ENCODE measurements at places on chromosomes 7 and 10.

GRCh38 chr7:16891874-16892643 is 10.3 kb upstream of the AGR3 start:
- no peak for DNase-seq

DNA sequence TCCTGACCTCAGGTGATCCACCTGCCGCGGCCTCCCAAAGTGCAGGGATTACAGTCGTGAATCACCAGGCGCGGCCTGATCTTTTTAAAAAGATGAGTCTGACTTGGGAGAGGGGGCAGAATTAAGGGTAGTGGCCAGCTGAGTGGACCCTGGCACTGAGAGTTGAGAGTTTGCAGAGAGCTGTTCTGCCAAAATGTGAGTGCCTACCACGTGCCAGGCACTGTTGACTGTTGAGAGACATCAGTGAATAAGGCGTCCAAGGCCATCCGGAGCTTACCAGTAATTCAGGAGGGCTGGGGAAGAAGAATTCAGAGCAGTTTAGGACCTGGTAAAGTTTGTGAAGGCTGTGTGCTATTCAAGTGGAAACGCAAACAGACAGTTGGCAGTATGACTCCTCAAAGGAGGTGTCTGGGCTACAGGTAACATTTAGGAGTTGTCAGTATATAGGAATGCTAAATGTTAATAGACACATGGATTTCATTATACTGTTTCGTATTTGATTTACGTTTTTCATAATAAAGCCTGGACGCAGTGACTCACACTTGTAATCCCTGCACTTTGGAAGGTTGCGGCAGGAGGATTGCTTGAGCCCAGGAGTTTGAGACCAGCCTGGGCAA is 1.5 kb downstream of the NIPSNAP2 start:
- DNase-seq = no peak

DNA sequence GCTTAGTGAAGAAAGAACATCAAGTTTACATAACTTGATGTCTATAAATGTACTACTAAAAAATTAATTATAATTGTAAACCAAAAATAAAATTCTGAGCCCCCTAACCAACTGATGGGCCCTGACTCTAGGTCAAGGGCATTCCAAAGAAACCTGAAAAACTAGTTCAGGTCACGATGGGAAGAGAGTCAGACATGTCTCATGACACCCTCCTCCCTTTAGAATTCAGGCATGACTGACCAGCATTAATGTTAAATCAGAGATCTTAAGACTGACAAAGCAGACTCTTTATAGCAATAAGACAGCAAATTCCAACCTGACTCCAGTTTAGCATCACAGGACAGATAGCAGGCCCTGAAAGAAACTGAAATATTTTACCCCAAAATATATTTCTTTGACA is 21.6 kb upstream of the OTUD1 start:
- no peak for DNase-seq

DNA sequence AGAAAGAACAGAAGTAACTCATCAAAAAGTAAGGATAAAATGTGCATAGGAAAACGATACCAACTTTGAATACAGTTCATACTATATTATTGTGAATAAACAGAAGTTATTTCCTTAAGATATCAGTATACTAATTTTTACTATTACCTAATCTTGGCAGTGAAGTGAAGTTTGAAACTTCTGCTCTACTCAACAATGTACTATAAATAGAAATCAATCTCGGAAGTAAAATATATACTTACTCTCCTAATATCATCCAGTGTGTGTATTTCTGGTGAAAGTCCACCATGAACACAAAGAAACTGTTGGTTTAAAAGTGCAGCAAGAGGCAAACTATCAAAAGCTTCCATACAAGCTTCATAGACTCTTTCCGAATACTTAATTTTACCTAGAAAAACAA is 24.6 kb downstream of the PPP3CB start:
- no peak for DNase-seq

GRCh38 chr10:93821051-93821772 is 63.5 kb downstream of the LGI1 start:
- DNase-seq = no peak

DNA sequence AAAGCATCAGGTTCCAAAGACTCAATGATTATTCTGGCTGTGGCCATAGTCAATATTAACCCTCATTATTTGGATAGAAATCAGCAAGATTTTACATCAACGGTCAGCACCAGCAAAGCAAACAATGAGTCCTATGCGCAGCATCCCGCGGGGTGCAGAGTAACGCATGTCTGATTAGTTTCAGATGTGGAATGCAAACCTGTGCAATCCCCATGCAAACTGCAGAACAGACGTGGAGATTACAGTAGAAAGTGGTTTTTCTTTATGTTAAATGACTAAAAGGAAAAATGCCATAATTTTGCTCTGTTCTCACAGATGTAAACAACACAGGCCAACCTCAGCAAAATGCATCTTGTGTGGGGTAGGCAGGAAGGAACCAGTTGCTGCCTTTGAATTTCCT is 258.1 kb upstream of the GRB10 start:
- DNase-seq = no peak

DNA sequence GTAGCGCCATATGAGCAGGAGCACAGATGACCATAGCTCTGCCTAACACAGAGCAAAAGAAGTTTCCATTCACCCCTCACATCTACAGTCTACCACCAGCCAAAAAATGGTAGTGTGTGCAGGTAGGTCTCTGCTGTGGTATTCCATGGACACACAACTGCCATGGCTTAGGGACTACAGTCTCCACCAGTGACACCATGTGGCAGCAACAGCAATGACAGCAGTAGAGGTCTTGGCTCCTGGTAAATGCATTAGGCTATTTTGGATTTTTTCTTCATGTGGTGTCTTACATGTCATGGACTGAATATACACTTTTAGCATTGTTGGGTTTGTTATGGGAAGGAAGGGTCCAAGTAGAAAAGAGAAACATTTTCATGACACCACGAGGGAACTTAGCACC is 70.1 kb upstream of the CABCOCO1 start:
- no peak for DNase-seq

- DNase-seq = no peak
Measured at GRCh38 chr7:26497801-26498596, 206.3 kb downstream of the SNX10 start.

DNA sequence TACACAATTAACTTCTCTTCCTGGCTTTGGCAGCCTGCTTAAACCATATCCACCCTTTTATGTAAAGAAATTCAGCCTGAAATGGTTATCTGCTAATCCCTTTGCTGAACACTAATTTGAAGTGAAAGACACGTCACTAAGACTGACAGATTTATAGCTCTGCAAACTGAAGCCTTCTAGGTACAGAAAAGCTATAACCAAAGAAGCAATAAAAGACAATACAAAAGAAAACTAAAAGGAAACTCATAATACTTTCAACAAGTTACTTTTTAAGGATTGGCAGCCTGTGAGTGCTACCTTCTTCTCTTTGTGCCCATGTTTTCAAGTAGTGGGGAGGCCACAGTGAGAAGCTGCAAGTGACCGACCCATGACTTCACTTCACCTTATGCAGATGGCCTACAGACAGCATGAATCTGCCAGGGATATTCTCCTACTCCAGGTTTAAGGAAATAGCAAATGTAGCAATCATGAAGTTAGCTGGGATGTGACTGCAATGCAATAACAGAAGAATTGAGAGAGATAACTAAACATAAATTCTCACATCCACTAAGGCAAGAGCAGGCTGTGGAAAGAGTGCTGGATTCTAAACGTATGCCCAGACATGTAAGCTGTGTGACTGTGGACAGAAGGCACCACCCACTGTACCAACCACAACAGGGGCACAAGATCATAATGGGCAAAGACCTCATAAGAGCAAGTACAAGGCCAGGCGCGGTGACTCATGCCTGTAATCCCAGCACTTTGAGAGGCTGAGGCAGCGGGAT is 10.7 kb upstream of the SPOCK2 start:
- no peak for DNase-seq

DNA sequence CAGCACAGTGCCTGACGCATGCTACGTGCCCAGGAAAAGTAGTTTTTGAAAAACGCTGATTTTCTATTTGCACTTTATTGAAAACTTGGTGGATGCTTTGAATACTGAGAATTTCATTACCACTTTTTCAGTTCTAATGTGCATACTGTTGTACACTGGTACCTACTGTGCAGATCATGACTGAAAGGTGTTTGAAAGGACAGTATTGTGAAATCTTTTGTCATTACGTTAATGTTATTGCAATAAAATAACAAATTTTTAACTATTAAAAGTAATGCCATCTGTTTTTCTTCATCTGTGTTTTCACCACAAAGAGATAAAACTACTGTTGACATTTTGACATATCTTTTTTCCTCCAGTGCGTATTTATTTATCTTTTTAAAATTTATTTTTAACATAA is 42.1 kb downstream of the CNNM2 start:
- DNase-seq = no peak

GRCh38 chr7:152076324-152076821 is 50.9 kb downstream of the GALNT11 start:
- DNase-seq = no peak

DNA sequence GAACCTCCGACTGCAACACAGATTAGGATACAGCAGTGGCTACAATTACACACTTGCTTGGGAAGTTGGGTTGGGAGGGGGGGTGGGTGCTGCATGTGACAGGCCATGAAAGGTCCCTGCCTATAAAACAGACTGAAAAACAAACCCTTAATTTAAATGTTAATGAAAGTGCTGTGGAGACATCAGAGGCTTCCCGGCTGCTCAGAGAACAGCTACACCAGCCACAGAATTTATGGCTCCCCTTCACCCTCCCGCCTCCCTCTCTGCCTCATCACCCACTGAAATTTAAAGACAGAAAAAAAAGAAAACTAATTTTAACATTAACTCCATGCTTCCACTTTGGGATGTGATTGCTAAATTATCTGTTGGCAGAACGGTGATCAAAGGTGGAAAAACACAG is 34.7 kb downstream of the FBXW4 start:
- DNase-seq = no peak

- no peak for DNase-seq
Measured at GRCh38 chr7:102012941-102013461, 195.6 kb downstream of the CUX1 start.

GRCh38 chr7:152402384-152403250 is 33.2 kb downstream of the KMT2C start:
- DNase-seq = no peak

- no peak for DNase-seq
Measured at GRCh38 chr10:86848747-86849146, 92.3 kb downstream of the BMPR1A start.

DNA sequence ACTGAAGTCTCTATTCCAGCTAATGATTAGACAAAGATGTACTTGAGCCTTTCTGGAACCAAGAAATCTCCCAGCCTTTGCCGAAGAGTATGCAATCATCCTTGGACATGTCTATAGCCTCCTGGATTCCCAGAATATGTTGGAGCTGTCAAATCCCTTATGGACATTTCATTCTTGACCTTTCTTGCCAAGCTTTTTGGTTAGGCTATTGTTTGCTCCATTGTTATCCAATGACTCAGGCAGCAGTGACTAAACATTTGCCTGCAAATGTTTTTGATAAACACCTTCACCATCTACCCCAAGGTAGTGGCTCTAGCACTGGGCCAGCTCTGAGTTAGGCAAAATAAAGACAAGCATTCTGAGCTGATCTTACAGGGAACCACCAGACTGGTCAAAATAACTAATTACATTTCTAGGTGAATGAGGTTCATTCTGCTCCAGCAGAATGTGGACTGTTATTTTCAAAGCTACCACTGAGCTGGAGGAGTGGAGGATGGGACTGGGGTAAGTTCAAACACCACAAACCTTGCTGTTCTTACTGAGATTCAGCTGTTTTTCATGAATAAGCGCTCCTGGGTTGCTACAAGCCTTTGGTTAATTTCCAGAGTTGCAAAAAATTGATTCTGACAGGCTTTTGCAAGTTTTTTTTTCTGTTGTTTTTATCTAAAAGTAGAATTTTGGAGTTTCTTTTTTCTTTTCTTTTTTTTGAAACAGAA is 81.0 kb downstream of the TMEM270 start:
- no peak for DNase-seq

DNA sequence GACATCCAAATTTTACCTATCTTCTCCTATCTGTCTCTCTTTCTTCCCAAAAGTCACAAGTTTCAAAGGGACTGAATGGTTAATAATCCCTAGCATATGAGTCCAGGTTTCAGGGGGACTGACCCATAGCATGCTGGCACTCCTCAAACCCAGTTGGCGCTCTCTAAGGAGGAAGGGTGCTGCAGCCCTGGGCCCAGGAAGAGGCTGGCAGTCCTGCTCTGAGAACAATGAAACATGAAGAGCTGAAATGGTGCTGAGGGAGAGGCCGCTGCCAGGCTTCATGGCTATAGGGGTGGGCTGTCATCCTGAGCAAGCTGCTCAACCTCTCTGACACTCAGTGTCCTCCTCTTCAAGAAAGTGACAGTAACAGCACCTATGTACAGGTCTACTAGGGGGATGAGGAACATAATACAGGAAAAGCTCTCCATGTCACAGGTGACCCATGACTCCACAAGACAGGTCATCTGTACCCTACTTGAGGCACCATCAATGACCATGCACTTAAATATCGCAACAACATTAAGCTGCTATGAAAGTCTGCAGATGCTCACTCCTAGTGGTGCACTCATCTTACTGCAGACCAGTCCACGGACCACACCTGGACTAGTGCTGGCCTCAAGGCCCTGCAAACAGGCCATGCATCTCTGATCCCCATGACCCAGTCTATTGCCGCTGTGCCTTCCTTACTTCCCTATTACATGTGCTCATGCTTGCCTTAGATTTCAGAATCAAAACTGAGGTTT is 17.0 kb downstream of the COBL start:
- no peak for DNase-seq

GRCh38 chr10:49307921-49308320 is 9.0 kb downstream of the C10orf71 start:
- DNase-seq = no peak

DNA sequence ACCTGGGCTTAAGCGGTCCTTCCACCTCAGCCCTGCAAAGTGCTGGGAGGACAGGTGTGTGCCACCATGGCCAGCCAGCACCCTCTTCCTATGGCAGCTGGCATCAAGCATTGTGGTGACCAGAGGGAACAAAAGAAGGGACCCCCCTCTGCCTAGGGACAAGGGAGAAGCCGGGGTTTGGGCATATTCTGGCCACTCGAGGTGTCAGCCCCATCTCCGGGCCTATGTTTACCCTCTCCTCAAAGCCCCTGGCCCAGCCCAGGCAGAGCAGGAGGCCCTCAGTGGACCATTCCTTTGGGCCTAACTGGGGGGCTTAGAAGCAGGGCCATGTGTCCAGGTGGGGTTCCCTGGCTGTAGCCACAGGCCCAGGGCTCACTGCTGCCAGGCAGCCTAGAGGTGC is 23.9 kb downstream of the VSIR start:
- DNase-seq = no peak

- DNase-seq = no peak
Measured at GRCh38 chr10:87090779-87091178, 3.9 kb downstream of the GLUD1 start.

DNA sequence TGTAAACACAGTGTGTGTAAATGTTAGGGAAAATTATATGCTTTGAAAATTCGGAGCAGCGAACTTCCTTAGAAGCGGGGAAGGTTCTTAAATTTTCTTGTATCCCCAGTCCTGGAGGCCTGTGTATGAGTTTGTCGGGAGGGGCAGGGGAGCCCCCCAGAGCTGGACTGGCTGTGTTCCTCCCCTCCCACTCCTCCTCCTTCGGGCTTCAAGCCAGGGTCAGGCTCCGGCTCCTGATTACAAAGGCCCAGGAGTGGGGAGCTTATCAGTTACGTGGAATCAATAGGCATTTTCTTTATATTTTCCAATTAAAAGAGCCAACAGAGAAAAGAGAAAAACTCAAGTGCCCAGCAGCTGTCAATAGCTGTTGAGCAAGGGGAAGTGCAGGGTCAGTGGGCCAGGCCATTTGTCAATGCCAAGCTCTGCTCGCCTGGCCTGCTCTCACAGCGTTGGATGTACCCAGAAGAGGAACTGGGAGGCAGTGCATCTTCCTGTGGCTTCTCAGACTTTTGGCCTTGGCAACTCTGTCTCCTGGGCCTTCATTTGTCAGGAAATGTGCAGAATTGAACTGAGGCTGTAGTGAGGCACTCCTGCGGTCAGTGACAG is 156.9 kb upstream of the PCBD1 start:
- no peak for DNase-seq

Measured in stimulated activated CD8-positive, alpha-beta memory T cell treated with anti-CD3 and anti-CD28 coated beads, Interleukin-7, amount 100 ng/mL, for 4 hours (primary cell).